ENCODE measurements at places on chromosomes 13 and 19.

DNA sequence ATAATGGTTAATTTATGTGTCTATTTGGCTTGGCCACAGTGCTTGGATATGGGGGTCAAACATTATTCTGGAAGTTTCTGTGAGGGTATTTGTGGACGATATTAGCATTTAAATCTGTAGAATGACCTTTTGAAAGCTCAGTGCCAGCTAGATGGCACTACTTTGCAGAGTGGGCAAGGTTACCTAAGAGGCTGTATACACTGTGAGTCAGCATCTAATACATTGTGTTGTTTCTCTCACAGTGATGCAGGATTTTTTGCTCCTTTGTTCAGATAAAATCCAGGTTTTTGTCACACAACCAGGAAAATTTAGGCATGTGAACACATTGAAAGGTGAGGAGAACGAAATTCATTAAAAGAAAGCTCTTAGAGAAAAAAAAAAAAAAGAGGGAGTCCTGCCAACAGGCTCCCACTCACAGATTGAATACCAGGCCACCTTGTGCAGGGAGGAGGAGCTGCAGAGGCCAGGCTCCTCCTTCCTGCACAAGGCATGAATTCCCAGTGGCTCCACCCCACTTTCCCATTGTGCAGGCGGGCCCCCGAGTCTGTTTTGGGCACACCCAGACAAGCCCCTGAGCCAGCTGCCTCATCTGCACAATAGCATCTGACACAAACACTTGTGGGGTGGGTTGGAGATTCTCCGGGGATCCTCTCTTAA, 551.0 kb upstream of the ATXN8OS start:
- no peak for DNase-seq

- DNase-seq: no peak
Measured at GRCh38 chr13:88097541-88097940, 426.4 kb downstream of the SLITRK5 start.

- DNase-seq: no peak
Measured at GRCh38 chr13:33676045-33676989, 141.6 kb upstream of the RFC3 start.

DNA sequence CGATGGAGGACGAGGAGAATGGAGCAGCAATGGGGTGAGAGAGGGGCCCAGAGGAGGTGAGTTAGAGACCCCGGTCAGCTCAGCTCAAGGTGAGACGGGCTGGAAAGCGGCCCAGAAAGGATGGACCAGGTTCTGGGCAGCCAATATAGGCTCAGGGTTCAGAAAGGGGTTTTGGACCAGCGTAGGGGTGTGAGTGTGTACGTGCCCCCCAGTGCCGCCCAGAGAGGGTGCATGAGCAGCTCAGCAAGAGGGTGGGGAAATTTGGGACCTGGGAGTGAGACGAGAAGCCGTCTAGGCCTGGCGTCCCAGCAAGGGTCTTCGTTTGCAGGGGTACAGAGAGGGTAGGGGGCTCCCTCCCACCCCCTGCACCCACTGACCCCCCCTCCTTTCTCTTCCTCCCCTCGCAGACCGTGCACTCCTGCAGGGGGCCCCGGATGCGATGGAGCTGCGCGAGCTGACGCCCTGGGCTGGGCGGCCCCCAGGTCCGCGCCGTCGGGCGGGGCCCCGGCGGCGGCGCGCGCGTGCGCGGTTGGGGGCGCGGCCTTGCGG, 12.1 kb downstream of the FUT6 start:
- DNase-seq: no peak

DNA sequence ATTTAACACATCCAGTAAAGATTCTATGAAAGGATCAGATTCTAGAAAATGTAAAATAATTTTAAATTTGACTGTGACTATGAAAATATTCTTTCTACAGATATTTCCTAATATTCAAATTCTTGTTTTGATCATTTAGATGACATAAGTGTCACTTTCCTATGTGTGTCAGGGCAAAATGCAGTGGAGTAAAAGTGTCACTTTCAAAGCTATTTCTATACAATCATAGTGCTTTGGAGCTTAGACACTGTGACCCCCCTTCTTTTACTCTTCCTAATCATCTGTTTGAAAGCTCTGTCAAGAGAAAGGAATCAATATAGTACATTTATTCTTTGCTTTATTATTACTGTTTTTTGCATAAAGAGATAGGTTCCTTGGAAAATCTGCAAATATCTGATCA, 492.0 kb downstream of the DCT start:
- no peak for DNase-seq

DNA sequence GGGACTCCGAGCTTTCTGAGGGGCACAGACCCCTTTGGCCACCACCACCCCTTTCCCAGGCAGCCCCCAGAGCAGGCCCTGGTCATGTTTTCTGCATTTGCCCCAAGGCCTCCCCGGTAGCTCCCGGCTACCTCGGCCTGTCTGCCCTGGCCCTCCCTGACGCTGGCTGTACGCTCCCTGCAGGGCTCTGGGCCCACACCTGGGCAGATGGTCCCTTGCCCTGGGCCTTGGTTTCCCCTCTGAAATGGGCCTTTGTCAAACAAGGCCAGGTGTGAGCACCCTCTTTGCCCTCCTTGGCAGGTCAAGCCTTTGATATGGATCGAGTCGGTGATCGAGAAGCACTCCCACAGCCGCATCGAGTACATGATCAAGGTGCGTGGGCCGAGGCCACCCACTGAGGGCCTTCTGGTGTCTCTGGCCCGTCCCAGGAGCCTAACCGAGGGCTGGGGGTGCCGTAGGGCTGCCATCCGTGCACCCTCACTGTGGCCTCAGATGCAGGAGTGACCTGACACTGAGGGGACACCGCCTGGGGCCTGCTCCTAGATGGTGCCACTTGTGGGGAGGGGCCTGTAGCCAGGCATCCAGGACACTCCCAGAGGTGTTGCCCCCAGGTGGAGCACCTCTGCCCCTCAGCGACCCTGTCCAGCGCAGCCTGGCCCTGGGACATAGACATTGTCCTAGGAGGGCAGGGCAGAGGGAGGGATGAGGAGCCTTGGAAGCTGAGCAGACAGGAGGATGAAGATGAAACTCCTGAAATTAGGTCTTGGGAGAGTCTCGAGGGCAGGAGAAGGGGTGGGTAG, 30.3 kb downstream of the AP1M1 start:
- DNase-seq: no peak

DNA sequence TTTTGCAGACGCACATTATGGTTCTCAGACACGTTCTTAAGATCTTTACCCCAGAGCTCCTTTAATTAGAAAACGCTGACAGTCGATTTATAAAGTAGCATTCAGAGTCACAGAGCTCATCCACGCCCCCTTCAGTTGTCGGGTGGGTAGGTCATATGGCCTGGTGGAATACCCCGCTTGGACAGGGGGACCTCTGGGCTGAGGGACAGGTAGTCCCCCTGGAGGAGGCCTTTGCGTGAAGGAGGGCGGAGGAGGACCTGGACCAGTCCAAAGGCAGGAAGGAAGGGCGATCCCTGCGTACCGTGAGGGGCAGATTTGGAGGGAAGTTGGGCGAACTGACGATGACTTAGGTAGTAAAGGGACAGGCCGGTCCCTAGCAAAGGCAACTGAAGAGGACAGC, 20.5 kb downstream of the VASP start:
- no peak for DNase-seq

- no peak for DNase-seq
Measured at GRCh38 chr19:7699417-7700401, 2.2 kb downstream of the FCER2 start.

DNA sequence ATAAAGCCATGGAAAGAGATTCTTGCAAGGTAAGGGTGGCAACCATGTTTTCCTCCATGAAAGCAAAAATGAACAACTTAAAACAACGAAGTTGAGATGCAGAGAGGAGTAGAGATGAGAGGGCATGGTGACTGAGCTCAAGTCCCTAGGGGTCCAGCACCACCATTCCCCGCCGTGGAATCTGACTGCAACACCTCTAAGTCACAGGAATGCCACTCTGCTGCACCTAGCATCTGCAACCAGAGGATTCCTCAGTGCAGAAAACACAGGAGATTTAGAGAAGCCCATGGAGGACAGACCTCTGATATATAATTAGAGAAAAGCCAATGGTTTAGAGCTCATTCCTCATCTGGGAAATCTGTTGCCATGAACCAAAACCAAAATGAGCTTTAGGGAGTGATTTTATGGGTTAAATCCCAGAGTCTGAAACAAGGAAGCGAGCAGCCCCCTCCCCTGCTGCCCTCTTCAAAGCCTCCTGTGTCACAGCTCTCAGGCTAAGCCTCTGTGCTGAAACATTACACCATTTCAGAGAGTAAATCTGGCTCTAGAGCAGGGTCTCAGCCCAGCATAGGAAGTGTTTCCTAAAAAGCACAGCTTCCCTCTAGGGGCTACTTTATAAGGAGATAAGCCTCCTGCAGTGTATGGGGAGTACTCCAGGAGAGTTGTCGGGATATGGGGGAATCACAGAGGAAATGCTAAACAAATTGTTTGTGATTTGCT, 1043.6 kb downstream of the UQCRFS1 start:
- DNase-seq: no peak

DNA sequence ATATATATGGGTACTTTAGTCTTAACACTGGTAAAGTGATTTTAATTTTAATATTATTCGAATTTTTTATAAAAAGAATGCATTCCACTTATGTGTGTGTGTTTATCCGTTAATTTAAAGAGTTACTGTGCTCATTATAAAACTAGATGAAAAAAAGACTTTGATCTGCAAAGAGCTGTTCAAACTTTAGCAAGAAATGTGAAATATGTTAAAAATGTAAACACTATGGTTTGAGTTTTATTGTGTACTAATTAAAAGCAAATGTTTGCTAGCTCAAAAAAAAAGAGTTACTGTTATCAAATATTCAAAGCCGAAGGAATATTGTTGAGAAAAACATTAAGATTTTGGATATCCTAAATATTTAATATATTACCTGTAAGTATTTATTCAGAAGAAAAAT, 34.5 kb downstream of the UFM1 start:
- no peak for DNase-seq

GRCh38 chr13:85551012-85551411, 248.2 kb downstream of the SLITRK6 start:
- no peak for DNase-seq

DNA sequence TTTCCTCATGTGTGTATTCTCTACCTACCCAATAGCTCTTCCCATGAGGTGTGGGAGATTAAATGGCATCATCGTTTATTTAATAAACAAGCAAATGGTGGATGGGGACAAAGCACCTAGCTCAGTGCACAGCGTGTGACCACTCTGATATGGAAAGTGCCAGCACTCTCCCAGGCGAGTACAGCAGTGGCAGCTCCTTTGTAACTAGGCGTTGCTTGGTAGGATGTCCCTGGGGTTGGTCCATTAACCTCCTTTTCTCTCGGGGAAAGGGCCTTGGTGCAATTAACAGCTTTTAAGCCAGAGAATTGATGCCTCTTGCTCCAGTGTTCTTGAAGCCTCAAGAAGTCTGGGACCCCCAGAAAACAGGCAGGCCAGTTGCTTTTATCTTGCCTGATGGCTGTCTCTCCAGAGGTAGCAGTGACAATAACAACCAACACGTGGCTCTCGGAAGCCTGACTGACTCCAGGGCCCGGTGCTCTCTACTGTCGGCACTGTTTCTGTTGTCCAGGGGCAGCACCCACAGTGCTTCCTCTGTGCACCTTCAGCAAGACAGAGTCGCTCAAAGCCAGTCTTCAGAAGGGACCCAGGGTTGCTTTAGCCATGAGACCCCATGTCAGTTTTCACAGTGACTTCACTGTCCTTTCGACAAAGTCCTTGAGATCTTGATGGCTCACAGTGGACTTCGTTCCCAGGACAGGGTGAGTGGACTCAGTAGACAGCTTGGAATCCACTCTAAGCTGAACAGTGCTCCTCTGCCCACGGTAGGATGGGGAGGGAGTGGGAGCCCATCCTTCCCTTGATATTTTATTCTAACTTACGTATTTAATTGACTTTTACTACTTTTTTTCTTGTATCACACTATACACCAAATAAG, 33.9 kb upstream of the NPAS1 start:
- DNase-seq: no peak
